Stimulated activated CD8-positive, alpha-beta memory T cell treated with anti-CD3 and anti-CD28 coated beads, Interleukin-15, amount 100 ng/mL, for 4 hours (primary cell): ENCODE measurements at places on chromosomes 6 and 20.

DNA sequence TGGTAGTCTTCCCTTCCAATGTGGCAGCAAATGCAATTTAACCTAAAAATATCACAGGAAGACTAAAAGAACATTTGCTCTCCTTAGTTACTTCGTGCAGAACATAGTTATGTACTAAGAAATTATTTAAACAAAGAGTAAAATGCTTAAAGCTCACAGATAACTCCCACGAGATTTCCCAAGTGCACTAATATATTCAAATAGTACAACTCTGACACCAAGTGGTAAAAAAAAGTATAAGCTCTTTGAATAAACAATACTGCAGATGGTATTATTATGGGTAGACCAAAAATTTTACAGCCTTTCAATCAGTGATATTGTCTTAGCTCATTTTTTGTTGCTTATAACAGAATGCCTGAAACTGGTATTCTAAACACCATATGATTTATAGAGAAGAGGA is 52.8 kb upstream of the FILIP1 start:
- DNase-seq: no peak

DNA sequence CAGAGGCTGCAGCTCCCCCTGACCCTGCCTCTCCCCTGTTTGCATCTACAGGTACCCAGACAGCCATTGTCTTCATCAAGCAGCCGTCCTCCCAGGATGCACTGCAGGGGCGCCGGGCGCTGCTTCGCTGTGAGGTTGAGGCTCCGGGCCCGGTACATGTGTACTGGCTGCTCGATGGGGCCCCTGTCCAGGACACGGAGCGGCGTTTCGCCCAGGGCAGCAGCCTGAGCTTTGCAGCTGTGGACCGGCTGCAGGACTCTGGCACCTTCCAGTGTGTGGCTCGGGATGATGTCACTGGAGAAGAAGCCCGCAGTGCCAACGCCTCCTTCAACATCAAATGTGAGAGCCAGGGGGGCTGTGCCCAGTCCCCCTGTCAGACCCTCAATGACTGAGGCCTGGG is 42.1 kb upstream of the SRF start:
- DNase-seq: no peak

GRCh38 chr6:146543940-146544615 is 445 bp downstream of the RAB32 start:
- DNase-seq: no peak

DNA sequence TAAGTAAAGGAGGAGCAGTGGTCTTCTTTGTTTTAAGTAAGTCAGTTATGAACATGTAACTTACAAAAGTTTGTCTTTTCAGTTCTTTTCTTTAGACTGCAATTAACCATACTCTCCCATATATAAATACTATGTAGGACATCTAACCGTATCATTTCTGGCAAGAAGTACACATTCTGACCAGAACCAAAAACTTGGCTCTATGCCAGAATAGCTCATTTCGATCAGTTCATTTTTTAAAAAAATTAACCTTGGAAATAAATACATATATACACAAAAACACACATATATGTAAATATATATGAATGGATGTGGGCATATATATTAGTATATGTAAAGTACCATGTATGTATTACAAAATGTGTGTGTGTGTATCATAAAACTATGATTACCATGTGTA is 145.0 kb downstream of the PHACTR1 start:
- no peak for DNase-seq

- DNase-seq: no peak
Observed at GRCh38 chr6:62492192-62492822, 206.3 kb upstream of the KHDRBS2 start.

DNA sequence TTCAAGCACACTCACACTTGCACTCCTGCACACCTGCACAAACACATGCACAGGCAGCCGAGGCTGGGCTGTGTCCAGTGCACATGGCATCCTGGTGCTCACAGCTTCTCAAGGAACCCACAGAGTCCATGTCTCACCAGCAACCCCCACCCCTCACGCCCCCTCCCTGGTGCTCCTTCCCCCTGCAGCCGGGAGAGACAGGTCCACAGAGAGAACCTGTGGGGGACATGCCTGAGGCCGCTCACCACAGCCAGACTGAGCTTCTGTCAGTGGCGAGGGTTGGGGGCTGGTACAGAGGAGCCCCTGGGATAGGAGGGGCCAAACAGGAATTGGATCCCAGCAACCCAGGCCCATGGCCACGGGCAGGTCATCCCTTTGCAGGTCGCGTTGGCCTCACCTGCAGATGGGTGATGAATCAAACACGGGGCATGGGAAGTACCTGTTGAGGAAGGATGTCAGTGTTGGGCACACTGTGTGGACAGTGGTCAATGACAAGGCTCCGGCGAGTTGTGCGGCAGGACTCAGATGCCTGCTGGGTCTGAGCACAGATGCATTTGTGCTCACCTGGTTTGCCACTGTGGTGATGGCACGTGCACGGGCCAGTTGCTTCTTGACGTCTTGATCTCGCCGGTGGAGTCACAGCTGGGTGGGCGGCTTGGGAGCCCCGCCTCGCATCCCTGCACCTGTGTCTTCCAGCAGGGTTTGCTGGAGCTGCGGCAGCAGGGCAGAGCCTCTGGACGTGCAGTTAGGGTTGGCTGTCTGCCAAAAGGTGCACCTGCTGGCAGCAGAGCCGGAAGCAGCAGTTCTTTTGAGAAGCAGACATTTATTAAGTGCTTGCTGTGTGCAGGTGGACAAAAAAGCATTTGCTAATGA is 113.0 kb downstream of the ERMARD start:
- no peak for DNase-seq

GRCh38 chr6:42280966-42281533 is 63.4 kb upstream of the MRPS10 start:
- DNase-seq: no peak

GRCh38 chr6:157163434-157164159 is 159.7 kb downstream of the TMEM242 start:
- no peak for DNase-seq

DNA sequence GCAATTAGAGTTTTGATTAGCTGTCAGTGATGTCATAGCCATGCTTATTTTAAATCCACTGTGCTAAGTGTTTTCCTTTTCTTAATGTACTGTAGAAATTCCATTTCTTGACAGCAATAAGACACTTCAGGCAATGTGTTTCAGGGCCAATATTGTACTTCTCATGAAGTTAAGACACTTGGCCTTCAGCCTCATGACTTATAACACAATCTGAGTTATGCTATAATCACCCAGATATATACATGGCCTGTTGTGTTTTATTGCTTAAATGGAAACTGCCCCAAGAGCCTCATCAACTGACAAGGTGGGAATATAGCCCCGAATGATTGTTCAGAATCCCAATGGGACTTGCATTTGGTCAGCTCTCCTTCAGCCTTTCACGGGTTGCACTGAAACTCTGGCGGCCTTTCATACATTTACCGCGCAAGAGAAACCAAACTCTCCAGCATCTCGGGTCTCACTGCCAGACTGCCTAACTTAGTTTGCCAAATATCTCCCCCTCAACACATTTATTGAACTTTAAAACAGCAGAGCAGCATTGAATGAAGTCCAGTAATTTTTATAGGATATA is 44.2 kb upstream of the TBX18 start:
- DNase-seq: no peak

DNA sequence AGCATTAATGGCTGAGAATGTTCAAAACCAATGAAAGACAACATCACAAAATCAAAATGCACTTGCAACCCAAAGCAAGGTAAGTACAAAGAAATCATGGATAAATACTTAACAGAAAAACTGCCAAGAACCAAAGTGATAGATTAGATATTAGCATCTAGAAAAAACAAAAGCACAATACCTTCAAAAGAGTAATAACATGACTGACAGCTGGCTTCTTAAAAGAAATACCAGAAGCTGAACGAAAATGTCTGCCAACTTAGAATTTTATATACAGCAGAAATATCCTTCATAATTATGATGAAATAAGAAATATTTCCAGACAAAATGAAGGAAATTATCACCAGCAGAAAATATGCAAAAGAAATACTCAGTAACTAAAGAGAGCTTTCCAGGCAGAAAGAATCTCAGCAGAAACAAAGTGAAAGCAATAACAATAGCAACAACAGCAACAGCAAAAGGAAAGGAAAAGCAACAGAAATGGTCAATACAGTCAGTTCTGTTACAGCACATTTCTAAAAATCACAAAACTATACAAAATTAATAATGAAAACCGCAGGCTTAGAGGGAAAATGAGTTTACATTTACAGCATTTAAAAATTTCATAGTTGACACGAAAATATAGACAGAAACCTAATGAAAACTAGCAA is 121.5 kb upstream of the MAN1A1 start:
- DNase-seq: no peak

GRCh38 chr6:30047220-30047619 is 13.8 kb upstream of the POLR1H start:
- no peak for DNase-seq

GRCh38 chr6:22638320-22638719 is 69.0 kb downstream of the HDGFL1 start:
- DNase-seq: no peak

GRCh38 chr6:12892151-12892550 is 175.6 kb downstream of the PHACTR1 start:
- DNase-seq: no peak

DNA sequence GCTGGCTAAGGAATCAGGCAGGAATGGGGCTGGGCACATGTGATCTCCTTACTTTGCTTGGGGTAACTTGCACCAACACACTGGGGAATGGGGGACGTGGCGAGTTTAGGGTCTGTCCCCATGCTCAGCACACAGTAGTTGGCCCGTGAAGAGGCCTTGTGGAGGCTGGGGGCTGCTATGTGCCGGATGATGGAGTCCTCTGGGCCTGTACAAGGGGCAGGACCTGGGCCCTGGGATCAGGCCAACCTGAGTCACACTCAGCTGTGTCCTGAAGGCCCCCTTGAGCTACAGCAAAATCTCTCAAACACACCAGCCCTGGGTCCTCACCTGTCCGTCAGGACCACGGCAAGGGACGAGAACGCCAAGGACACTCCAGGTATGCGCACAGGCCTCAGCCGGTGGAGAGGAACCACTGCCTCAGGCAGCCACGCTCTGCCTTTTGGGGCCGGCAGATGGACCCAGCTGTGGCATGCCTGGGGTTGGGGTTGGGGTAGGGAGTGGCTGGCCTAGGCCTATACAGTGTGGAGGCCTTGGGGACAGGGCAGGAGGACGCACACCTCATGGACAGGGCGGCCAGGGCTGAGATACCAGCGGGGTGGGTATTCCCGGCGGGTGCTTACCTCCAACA is 11.1 kb downstream of the UCKL1 start:
- no peak for DNase-seq

DNA sequence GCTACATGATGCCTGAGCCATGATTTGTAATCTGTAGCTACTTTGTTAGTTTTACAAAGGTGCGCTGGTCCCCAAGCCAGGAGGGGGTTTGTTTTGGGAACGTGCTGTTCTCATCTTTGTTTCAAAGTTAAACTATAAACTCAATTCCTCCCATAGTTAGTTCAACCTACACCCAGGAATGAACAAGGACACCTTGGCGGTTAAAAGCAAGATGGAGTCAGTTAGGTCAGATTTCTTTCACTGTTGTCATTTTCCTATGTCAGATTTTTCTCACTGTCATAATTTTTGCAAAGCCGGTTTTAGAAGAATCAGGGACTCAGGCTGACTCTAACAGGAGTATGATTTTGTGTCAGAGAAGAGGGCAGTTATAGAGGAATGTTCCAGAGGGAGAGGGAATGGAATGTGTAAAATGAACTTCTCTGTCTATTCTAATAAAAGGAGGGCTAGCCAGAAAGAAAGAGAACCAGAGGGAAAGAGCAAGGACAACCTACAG is 2.3 kb upstream of the GMPR start:
- DNase-seq: no peak

- DNase-seq: peak; percentile 68
Observed at GRCh38 chr20:33663161-33664084, 1.3 kb downstream of the C20orf144 start.

GRCh38 chr6:142355520-142356174 is 53.8 kb downstream of the ADGRG6 start:
- DNase-seq: no peak

DNA sequence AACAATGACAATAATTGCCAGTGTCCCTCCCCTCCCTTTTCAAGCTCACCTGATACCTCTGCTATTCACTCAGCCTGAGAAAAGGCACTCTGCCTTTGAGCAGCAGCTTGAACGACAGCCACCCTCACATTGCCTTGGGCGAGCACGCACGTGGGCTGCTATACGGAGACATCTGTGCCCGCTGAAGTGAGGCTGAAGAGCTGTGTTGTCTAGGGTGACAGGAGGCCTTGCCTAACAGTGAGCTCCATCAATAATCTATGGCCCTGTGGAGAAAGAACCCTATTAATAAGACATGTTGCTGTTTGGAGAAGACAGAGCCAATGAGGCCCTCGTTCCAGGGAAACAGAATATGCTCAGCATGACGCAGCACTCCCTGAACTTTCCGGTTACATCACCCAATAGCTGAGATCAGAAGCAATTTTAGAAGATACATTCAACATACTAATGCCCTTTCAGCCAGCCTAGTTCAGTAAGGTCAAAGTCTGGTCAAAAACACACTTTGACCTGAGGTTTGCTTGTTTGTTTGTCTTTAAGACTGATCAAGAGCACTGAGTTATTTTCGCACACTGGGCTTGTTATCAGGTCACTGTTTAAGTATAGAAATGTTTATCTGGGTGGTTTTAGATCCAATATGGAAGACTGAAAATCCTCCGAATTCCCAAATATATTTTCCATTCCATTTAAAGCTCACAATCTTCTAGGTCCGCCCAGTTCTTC is 30.6 kb downstream of the RBM24 start:
- DNase-seq: no peak

DNA sequence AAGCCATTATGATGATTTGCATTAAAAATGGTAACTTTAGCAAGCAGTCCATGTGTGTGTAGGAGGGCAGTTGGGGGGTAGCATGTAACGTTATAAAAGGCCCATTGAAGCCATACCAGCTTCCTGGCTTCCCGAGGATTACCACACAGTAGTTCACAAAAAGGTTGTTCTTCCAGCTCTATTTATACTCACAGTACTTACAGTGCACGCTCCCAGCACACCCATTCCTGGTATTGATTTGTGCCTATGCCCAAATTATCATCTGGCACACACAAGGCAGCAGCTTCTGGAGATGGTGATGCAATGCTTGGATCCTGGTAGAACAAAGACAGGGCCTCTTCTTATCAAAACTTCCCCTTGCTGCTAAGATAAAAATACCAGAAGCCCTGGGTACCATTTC is 436.8 kb downstream of the HAO1 start:
- no peak for DNase-seq

DNA sequence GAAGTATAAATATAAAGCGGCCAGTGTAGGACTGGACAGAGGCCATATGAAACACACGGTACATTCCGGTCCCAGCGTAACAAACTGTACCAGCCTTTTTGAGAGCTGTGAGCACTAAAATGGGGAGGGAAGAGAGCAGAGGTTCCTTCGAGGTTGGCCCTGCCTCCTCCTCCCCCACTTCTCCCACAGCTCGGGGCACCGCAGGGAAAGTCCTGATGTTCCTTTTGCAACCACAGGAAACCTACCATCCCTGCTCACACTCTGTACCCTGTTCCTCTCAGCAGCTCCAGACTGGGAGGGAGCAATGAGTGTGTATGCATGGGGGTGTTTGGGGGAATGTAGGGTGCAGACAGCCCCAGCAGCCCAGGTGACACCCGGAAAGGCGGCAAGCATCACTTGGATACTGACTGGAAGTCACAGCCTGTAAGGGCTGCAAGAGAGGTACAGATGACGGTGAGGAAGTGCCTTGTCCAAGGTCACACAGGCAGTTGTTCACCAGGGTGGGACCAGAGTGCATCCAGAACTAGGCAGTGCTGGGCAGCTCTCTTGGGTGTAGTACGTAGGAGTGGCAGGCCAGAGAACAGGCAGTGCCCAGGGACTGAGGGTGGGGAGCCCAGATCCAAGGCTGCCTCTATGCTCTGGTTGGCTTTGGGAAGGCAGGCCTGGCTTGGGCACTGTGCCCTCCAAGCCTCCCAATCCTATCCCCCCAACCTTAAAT is 11.0 kb upstream of the ARMC12 start:
- no peak for DNase-seq
